Left kidney (tissue), 8 donors: ENCODE measurements at places on chromosomes 13 and 19. TPM values are rescaled to one million over a fixed set of nuclear protein-coding genes. Genes with fewer than 3 reads are reported as not detected.
A peak's percentile ranks its signal among the peaks of the same experiment; 100 is the strongest.

Gene KIRREL2
- 9.0 TPM for polyA plus RNA-seq

Gene LRRC25
- polyA plus RNA-seq: 0.52 TPM

Gene CBLC
- polyA plus RNA-seq: 5.3 TPM

Gene CGB5
- not detected for polyA plus RNA-seq

Gene DACH1
- polyA plus RNA-seq: 120 TPM

Gene C1QTNF9B
- 1.4 TPM for polyA plus RNA-seq

Gene FUT2
- polyA plus RNA-seq: 3.5 TPM

Gene ZNF442
- 6.9 TPM for polyA plus RNA-seq

Gene ADGRE1
- 0.05 TPM for polyA plus RNA-seq

GRCh38 chr13:33934343-33934742 is 116.4 kb downstream of the RFC3 start:
- no peak for DNase-seq

DNA sequence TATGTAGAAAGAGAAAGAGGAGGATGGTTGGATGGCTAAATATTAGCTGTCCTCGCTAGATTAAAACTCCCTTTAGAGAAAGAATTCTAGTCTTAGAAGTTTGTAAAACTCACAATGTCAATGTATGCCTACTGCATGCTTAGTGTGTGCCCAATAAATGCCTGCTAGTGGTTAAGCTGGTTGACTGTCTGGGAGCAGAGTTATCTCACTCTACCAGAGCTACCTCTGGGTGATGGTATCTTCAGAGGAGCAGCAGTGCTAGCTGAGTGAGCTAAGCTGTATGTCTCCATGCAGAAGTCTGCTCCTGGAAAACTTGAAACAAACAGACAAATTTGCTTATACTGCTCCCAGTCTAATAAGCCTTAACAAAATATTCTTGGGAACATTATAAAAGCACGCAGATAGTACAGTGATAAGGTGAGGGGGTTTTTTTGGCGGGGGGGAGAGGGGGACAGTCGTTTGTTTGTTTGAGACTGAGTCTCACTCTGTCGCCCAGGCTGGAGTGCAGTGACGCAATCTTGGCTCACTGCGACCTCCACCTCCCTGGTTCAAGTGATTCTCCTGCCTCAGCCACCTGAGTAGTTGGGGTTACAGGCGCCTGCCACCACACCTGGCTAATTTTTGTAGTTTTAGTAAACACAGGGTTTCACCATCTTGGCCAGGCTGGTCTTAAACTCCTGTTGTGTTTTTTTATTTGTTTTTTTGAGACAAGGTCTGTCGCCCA is 202.8 kb upstream of the TSC22D1 start:
- no peak for DNase-seq

- DNase-seq: no peak
Observed at GRCh38 chr19:41316306-41316920, 6.4 kb downstream of the CCDC97 start.

DNA sequence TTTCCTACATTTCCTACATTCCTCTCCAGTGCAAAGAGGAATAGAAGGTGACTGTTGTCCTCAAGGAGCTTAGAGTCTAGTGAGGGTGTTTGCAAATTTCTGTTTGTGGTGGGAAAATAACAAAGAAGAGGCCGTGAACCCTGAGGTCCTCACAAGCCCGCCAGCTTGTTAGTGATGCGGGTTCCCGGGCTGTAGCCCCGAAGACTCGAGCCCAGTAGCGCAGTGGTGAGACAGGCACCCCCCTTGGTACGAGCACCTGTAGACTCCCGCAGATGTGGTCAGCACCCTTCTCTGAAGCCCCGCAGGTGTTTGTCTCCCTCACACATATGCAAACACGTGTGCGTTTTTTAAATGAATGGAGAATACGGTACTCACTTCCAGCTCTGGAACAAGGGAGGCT is 26.5 kb upstream of the SPACA7 start:
- no peak for DNase-seq

- no peak for DNase-seq
Observed at GRCh38 chr13:75256922-75257321, 225.0 kb downstream of the TBC1D4 start.

DNA sequence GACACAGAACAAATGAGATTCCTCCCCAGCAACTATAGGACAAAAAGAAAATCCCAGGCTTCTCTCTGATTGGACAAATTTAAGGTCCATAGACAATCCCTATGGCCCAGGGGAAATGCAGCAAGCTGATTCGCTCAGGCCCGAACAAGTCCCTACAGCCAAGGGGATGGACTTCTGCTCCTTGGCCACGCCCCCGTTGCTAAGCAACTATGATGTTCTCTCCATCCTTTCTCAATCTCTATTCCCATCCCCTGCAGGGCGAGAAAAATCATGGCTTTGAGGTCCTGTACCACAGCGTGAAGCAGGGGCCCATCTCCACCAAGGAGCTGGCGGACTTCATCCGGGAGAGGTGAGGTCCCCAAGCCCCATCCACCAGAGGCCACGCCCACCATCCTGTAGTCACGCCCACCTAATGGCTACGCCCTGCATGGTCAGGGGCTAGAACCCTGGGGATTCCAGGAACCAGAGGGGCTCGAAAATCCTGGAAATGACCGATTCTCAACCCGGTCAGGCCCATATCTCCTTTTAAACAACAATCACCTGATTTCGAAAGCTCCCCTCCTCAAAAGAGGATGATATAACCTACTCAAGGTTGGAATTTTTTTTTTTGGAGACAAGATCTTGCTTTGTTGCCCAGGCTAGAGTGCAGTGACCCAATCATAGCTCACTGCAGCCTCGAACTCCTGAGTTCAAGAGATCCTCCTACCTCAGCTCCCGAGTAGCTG is 11.4 kb downstream of the FCHO1 start:
- DNase-seq: no peak

DNA sequence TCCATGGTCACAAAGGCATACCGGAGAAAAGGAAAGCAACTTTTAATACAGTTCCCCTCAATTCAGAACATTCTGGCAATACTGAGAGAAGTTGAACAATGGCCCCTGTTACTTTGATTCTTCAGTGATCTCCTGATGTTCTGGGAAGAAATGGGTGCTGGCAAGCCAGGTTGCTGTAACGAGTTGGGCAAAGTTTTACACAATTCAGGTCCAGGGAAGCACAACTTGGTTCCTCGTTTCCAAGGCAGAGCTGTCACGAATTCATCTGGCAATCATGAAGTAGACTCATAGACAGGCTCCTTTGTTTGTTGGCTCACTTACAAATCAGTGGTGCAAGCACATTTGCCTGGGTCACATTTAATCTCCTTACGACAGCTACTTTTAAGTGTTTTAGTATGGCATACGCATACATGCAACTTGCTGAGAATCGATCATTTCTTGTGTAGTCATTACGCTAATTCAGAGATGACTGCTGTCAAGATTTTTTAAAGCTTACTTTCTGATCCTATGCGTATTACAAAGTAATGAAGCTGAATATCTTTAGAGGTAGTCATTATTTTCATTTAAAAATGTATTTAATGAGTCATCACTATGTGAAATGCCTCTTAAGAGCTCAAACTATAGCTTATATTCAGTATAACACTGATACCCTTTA is 174.7 kb downstream of the GPC5 start:
- DNase-seq: no peak

- peak; percentile 47 for DNase-seq
Observed at GRCh38 chr13:34738254-34738992, 203.6 kb upstream of the NBEA start.

GRCh38 chr13:48125794-48126228 is 30.9 kb upstream of the MED4 start:
- DNase-seq: no peak

GRCh38 chr19:31072451-31072850 is 276.8 kb downstream of the TSHZ3 start:
- no peak for DNase-seq

- DNase-seq: no peak
Observed at GRCh38 chr13:98543378-98544103, 33.4 kb downstream of the STK24 start.

GRCh38 chr13:74895042-74895796 is 586.8 kb downstream of the TBC1D4 start:
- no peak for DNase-seq

DNA sequence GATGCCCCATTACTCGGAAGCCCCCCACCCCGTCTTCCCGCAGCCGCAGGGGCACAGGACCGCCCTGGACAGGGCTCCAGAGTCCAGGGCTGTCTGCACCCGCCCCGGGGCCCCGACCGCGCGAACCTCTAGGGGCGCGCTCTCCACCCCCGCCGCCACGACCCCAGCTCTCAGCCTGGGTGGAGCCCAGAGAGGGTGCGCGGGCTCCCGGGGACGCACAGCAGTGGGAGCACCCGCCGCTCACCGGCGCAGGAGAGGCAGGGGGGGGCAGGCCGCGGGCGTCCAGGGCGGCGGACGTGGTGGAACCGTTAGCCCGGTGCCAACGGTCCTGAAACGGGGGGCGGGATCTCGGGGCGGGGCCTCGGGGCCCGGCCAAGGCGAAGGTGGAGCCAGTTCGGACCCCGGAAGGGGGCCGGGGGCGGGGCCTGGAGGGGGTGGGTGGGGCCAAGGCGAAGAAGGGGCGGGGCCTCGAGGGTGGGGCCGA is at the start of gene ATP8B3:
TSS of gene ATP8B3 (minus strand) at position 335 of the 484 bp plus-strand sequence. CDS start 540 bp downstream, outside the sequence.
- DNase-seq: no peak

- no peak for DNase-seq
Observed at GRCh38 chr19:55212447-55212846, 3.1 kb upstream of the PTPRH start.

- no peak for DNase-seq
Observed at GRCh38 chr19:1450735-1451731, 1.1 kb downstream of the APC2 start.

DNA sequence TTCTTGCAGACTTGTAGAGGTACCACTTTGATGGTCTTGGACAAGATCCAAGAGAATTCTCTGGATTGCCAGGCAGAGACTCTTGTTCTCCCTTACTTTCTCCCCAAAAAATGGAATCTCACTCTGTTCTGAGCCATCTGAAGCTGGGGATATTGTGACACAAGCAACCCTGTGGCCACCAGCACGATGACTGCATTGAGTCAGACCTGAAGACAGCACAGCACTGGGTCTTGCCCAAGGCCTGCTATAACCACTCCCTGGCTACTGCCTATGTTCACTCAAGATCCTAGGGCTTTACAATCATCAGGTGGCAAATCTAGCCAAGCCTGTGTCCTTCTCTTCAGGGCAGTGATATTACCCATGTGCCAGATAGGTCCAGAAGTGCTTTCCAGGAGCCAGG is 202.5 kb upstream of the SERP2 start:
- no peak for DNase-seq

DNA sequence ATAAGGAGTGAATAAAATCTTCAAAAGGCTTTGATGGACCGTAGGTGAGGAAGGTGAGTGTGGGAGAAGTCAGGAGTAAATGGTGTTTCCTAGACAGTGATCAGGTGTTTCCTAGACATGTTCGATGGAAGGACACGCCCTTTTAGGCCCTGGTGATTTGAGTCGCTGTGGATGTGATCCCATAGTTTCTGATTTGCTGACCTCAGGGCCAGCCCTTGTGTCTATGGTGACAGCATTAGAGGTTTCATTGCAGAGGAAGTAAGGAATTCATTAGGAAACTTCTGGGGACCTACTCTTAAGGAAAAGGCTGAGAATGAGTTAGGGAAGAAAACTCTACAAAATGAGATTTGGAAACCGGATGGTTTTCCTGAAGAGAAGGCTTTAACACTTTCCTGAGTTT is 31.5 kb upstream of the RNF113B start:
- no peak for DNase-seq

DNA sequence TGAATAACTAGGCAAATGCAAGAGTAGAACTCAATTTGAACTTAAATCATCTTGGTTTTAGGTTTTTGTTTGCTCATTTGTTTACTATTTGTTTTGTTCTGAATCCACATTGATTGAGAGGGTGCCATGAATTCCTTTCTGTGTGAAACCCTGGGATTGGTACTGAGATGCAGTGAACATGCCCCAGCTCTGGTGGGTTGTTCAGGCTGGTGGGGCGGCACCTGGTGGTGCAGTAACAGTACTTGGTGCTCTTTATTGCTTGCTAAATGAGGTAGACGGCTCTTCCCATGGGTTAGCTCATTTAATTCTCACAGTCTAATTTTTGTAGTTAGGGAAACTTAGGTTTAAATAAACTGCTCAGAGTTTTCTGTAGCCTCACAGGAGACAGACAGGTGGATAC is 48.4 kb downstream of the WASF3 start:
- no peak for DNase-seq
